Activated T-helper 17 cell treated with anti-CD3 and anti-CD28 coated beads, Interleukin-2, amount 50 U/mL, for 72 hours (primary cell): ENCODE measurements at places on chromosomes 5 and 9. TPM values are rescaled to one million over a fixed set of nuclear protein-coding genes. Genes with fewer than 3 reads are reported as not detected.
A peak's percentile ranks its signal among the peaks of the same experiment; 100 is the strongest.

DNA sequence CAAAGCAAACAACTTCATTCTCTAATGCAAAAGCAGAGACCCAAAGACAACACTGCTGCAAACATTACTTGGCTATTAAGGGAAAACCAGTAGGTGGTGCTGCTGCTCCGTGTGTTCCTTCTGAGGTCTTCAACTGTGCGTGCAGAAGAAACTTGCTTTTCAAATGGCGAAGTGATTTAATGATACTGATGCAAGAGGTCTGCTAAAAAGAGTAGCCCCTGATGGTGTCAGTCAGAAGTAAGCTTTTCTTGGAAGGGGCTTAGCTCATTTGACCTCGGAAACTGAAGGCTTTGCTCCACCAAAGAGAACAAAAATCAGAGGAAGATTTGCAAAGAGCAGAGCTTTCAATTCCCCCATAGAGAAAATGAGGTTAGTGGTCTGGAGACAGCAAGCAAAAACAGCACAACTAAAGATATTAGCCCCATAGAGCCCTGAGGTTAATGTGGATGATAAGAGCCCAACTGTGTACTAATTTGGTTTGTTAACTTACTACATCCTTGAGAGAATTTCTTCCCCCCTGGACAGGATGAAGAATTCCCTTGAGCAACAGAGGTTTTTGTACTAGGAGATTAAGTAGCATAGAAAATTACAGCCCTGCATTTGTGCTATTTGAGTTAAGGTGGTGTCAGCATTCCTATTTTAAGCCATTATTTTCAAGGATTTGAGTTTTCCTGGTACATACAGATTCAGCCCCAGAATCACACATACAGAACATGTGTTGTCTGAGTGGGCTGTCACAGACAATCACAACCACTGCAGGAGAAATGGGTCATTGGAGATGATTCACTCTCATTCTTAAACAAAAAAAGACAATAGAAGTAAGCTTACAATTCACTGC lies 153.2 kb upstream of the C9orf72 start:
- ATAC-seq = peak; percentile 57

DNA sequence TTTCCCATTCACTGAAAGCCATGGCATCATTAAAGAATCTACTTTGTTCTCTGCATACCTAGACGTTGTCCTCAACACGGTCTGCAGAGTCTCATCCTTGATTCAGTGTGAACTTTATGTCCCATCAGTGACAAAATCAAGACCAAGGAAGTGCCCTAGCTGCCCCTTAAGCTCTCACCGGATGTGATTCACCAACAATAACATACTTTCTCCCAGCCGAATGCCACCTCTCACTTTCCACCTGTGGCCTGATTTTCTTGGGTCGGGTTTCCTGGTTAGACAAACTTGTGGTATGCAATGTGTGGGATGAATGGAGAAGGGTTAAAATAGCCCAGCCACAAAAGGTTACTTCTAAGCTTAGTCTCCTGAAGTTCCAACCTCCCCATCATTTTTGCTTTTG lies 145.3 kb upstream of the PAPPA start:
- no peak for ATAC-seq

DNA sequence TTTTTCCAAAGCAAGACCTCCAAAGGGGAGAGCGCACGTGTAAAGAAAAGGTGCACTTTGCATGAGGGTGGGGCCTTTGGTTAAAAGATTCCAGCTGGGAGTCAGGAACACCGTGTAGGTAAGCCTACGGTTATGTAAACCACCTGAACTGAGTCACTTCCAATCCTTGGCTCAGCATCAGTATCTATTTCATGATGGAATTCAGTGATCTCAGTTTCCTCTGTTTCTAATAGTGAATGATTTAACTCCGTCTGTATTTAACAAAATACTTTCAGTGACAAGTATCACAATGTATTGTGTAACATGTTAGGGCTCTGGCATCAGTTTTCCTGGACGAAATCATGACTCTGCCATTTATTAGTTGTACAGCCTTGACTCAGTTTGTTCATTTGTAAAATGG lies 1.3 kb upstream of the SVEP1 start:
- ATAC-seq = no peak

GRCh38 chr9:78357165-78357873 lies 60.4 kb downstream of the PSAT1 start:
- no peak for ATAC-seq

DNA sequence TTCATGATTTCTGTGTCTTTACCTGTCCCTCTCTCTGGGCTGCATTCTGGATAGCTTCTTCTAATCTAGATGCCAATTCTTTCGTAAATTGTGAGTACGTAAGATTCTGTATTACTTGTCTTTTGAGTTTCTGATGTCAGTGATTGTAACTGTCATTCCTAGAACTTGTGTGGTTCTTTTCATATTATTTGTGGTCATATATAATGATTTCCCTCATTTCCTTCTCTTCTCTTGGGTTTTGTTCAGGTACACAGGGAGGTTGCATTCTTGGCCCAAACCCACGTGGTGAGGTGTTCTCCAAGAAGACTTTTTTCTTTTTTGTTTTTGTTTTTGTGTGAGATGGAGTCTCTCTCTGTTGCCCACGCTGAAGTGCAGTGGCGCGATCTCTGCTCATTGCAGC lies 13.8 kb downstream of the UGCG start:
- ATAC-seq = peak; percentile 54

DNA sequence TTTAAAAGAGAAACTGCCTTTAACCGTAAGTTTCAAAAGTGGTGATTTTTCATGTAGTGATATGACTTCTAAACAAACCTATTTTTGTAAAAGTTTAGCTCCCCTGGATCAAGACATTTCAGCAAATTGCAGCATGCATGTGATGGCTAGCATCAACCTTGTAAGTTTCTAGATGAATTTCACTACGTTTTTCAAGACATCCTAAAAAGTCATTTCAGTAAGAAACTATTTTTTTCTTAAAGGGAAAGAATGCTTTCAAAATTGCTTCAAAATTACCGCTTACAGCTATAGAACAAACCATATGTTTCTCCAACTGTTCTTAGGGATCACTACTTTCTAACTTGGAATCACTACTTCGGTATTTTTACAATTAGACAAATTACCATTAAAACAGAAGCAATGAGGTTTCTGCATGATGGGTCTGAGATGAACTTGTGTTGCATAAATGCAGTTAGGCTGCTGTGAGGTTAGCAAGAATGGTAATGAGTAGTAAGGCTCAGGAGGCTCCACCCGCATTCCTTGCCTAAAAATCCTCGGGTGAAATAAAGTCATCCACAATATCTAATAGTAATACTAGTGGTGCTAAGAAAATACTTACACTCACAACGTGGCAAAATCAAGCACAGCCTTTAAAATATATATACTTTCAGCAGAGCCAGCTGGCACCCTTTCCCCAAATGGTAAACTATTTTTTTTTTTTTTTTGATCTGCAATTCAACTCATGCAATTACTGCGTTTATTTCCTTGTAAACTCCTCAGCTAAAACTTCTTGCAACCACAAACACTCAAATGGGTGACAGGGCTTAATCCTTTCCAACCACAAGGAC lies 53.8 kb downstream of the CDC14B start:
- peak; percentile 25 for ATAC-seq

- ATAC-seq = no peak
Measured at GRCh38 chr9:89431930-89432725, 65.8 kb downstream of the SEMA4D start.

DNA sequence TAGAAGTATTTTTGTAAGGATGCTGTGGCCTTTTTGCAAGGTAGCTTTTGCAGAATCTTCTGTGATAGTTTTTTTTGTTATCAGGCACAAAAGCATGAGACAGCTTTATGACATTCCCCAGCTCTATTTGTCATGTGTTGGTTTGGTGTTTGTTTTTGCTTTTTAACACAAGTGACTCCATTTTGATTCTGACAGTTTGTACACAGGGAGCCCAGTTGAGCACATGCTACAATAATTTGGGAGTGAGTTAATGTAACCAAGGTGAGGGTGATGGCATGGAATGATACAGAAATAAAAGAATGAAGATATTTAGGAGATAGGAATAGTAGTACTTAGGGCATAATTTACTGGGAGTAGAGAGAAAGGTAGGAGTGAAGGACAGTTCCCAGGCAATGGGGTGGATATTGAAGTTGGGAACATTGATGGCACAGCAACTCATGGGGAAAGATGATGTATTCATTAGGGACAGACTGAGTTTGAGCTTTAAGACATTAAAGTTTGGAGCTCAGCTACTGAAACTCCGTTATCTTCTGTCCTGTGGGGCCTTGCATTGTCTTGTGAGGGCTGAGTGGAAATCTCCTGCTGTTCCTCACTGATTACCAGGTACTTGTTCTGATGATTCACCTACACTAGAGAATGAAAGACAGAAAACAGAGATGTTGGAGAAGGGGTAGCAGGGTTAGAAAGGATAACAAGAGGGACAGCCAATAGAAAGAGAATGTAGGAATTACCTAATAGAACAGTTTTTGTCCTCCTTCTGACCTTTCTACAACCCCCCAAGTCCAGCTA lies 88.3 kb upstream of the CCDC112 start:
- ATAC-seq = no peak

GRCh38 chr5:110159202-110159601 lies 469.5 kb downstream of the MAN2A1 start:
- no peak for ATAC-seq

GRCh38 chr9:115643948-115644727 lies 509.5 kb upstream of the PAPPA start:
- ATAC-seq = no peak

DNA sequence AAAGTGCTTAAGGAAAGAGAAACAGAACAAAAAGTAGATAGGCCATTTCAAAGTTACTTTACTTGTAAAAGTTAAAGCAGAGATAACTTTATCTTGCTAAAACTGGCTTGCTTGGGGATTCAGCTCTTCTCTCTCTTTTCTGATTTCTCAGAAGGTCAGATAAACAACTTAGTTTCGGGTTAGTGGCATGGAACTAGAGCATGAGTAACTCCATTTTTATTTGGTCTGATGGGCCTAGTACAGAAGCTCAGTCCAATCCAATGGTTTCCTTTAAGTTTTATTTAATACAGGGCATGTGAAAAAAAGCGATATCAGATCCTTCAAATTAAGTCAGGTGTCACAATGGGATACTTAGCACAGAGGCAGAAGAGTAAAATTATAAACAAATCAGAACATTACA lies 18.8 kb upstream of the GPBP1 start:
- ATAC-seq = no peak

Gene IL4
- not detected for total RNA-seq

Gene DDX4
- total RNA-seq = 0.26 TPM
